Erythroblast (primary cell): ENCODE measurements at places on chromosomes 2 and 18.

DNA sequence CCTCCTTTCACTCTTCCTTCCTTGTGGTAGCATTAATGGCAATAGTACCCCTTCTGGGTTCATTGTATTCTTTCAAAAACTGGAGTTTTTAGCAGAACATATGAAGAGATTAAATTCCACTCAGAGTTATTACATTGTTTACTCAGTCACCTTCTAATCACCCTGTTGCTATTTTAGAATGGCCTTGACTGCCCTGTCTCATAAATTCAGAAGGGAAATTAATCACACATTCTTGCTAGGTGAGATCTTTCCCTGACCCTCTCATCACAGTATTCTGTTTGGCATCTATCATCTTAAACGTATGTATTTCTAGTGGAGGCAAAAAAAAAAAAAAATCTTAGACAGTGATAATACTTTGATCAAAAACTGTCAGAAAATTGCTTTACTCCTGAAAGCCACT is 760.4 kb downstream of the ADCYAP1 start:
- DNase-seq: no peak

- DNase-seq: no peak
These were observed 95.0 kb upstream of the CCDC68 start for GRCh38 chr18:55054021-55054990.

- DNase-seq: no peak
These were observed 5.7 kb upstream of the CELF4 start for GRCh38 chr18:37571266-37571665.

DNA sequence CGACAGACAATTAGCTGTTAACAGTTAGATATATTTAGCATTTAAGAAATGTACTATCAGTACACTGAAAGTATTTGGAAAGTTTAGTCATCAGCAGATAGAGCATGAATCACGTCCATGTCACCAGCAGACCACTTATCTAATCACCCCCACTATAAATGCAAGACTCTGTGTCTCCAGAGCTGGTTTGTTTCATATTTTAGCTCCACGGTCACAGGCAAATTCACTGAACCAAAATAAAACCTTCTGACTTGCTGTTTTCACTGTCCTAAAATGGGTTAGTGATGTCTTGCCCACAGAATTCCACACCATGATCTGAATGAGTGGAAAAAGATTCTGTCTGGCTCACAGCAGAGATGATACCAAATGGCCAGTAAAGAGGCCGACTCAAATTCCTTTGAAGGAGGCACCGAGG is 64.9 kb downstream of the CDH2 start:
- no peak for DNase-seq
